ENCODE measurements at places on chromosomes 1 and 21.
A peak's percentile ranks its signal among the peaks of the same experiment; 100 is the strongest.

DNA sequence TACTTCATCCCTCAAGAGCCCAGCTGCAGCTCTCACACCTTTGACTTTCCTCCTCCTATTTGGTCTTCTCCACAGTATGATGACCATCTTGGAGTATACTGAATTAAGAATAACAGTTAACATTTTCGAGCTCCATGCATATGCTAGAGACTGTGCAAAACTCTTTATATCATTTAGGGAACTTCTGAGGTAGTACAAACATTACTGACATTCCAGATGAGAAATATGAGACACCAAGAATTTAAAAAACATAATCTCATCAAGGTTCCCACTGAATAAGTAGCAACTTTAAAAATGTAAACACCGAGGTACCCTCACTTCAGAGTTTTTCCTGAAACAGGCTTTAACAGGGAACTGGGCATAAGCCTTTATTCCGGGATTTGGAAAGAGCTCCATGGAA, 22.7 kb downstream of the FMO3 start:
- no peak for DNase-seq

- DNase-seq, result no peak
These were observed 10.9 kb downstream of the IRF2BP2 start for GRCh38 chr1:234598974-234599616.

- no peak for DNase-seq
These were observed 86.5 kb upstream of the IPO9 start for GRCh38 chr1:201742476-201742875.

DNA sequence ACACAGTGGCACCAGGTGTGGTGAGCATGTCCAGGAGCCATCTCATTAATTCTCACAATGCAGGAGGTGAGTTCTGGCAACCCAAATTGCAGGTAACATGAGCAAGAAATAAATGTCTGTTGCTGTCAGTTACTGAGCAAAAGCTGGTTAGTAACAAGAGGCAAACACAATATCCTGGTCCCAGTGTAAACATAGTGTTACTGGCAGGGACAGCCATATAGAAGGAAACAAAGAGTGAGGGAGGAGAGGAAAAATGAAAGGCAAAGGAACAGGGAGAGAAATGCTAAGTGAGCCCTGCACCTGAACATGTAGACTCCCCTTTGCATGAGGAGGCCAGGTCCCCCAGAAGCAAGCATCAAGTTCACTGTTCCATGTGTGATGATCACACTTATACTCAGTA, 203.6 kb downstream of the TRABD2B start:
- no peak for DNase-seq

GRCh38 chr1:15031251-15031933, 122.2 kb upstream of the TMEM51 start:
- no peak for DNase-seq

DNA sequence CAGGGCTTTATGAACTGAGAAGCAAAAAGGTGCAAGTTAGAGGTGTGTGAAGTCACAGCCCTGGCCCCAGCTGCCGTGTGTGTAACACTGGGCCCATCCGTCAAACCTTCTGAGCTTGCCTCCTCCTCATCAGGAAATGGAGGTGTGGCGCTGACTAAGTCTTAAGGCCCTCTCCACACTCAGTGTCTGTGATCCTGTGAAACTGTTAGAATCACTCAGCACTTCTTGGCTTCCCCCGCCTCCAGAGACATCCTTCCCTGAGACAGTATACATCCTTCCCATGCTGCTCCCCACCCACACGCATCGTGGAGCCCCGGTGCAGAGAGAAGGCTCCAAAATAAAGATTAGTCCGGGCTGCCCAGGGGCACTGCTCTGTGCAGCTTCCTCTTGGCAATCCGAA, 33.3 kb downstream of the LRP8 start:
- DNase-seq, result no peak

DNA sequence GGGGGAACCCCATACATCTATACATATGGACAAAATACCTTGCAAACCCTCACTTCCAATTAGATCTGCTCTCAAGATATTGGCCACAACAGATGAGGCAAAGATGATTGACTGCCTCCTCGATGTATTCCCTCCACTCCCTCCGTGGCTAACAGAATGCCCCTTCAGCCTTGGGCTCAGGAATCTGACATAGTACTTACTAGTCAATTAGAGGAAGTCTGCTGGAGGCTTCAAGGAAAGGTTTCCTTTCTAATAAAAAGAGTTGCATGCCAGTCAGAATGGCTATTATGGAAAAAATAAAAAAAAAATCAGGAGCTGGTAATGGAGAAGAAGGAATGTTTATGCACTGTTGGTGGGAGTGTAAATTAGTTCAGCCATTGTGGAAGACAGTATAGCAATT, 90.4 kb upstream of the VAV3 start:
- no peak for DNase-seq

- no peak for DNase-seq
These were observed 69.0 kb downstream of the UBIAD1 start for GRCh38 chr1:11341901-11342552.

- DNase-seq, result no peak
These were observed 9.7 kb downstream of the SKI start for GRCh38 chr1:2237773-2238172.

- peak; percentile 12 for DNase-seq
These were observed 59.5 kb downstream of the POFUT2 start for GRCh38 chr21:45228171-45228641.

- DNase-seq, result no peak
These were observed 628.7 kb downstream of the PTPRU start for GRCh38 chr1:29865051-29865450.

DNA sequence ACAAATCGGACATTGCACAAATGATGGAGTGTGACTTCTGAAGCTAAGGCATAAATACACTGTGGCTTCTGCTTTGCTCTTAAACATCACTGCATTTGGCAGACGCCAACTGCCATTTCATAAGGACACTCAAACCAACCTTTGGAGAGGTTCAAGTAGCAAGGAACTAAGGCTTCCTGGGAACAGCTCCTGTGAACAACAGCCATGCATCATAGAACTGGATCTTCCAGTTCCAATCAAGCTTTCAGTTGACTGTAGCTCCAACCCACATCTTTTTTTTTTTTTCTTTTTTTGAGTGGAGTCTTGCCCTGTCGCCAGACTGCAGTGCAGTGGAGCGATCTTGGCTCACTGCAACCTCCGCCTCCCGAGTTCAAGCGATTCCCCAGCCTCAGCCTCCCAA, 10.7 kb upstream of the HUNK start:
- no peak for DNase-seq

DNA sequence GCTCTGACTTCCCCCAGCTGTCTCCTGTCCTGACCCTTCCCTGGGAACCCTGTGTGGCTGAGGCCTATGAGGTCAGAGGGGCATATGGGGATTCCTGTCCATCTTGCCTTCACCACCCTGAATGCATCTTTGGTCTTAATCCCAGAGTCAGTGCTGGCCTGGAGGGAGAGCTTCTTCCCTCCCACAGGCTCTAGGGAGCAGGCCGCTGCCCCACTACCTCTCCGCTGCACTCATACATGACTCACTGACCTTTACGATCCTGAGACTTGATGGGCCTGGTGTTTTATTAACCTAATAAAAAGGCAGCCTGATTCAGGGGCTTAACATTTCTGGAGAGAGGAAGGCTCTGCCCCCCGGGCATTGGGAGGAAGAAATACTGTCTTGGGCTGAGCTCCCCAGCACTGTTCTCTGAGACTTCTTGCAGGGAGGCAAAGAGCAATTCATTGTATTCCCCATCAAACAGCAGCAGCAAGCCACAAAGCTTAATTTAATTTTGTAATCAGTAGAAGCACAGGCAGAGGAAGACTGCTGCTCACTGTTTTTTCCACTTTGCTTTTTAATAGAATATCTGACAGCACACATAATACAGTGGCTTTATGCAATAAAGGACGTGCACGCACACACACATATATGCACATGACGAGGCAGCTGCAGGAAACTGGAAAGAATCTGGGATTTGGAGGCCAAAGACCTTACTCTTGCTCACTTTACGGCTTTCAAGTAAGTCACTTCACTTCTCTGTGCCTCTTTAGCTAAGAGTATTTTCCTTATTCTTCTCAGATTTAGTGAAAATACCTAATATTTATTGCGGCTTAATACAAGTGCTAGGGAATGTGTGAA, 89.2 kb upstream of the GRIK3 start:
- no peak for DNase-seq

DNA sequence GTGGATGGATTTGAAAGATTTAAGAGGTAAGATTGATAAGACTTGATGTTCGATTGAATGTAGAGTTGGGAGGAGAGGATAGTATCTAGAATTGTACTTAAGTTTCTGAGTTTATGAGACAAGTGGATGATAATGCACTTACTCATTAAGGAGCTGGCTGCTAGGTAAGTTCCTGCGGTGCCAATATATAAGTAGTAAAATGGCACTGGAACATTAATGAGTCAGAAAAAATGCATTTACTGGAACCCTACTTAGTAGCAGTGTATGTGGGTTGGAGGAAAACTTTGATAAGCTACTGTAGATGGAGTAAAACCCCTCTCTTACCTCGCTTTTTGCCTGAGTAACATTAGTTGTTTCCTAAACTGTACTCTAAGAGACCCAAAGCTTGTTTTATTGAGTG, 68.2 kb downstream of the ZFYVE9 start:
- DNase-seq, result no peak

- peak; percentile 82 for DNase-seq
These were observed 636 bp upstream of the YRDC start for GRCh38 chr1:37808369-37809319.

GRCh38 chr21:17668479-17669140, 55.9 kb upstream of the BTG3 start:
- no peak for DNase-seq

DNA sequence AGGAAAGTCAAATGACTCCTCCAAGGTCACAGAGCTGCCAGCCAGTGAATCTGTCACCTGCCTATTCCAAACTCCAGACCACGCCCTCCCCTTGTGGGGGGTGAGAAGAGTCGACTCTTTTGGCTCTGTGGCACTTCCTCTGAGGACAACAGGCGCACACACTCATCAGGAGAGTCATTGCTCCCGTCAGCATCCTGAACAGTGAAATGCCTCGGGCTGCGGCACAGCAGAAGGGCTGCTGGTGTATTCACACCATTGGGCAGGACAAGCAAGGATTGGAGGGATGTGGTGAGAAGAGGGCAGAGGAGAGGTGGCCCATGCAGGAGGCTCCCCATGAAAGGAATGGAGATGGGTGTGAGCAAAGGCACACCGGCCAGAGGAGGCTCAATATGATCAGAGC, 239.0 kb downstream of the TOMM20 start:
- no peak for DNase-seq
